ENCODE measurements at places on chromosomes 7 and 10. TPM values are rescaled to one million over a fixed set of nuclear protein-coding genes. Genes with fewer than 3 reads are reported as not detected.

ADRB1 gene
- total RNA-seq, result 0.68 TPM

PNLIPRP2 gene
- total RNA-seq, result not detected

PILRB gene
- 38.7 TPM for total RNA-seq

INHBA gene
- total RNA-seq, result 198 TPM

ADAM8 gene
- total RNA-seq, result 6.0 TPM

HOXA10 gene
- not detected for total RNA-seq

DNA sequence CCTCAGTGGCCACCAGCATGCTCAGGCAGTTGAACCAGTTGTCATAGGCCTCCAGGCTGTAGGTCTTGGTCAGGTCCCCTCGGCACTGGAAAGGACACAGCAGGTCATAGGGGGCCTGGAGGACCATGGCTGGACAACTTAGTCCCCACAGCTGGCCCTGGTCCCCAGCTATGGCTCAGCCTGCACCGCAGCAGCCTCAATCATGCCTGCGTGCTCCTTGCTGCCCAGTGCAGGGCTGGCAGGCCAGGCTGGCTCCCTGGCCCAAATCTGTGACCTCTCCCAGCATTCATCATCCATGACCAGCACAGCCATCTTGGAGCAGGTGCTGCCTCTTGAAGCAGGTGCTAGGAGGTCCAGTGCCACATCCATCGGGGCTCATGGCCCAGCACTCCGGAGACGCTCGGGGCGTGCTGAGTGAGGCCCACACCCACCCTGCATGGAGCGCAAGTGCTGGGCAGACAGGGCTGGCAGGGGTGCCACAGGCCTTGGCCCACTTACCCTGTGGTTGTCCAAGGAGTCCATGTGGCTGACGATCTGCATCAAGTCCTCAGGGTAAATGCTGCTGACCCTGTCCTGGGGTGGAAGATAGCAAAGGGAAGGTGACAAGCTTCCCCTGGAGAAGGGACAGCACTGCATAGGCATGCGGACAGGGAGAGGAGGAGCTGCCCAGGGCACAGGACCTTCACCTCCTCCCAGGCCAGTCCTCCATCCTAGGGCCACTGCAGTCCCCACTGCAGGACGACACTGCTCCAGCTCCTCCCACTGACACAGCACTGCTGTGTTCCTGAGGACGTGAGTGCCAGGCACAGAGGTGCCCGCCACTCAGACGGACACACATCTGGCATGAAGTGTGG, 61.7 kb downstream of the CSGALNACT2 start:
- no peaks in the 10 kb centered on the region for H3K27me3 ChIP-seq
- no peaks in the 10 kb centered on the region for H3K36me3 ChIP-seq
- H3K4me3 ChIP-seq, result no peak overlapping the region
- peaks cover 3% of the 10 kb centered on the region for H3K4me1 ChIP-seq
- no peak overlapping the region for H3K27ac ChIP-seq

GRCh38 chr10:58104351-58104751, 163.3 kb downstream of the IPMK start:
- H3K27ac ChIP-seq, result no peak overlapping the region
- H3K27me3 ChIP-seq, result peaks cover 21% of the 10 kb centered on the region
- no peak overlapping the region for H3K4me3 ChIP-seq
- no peak for DNase-seq

DNA sequence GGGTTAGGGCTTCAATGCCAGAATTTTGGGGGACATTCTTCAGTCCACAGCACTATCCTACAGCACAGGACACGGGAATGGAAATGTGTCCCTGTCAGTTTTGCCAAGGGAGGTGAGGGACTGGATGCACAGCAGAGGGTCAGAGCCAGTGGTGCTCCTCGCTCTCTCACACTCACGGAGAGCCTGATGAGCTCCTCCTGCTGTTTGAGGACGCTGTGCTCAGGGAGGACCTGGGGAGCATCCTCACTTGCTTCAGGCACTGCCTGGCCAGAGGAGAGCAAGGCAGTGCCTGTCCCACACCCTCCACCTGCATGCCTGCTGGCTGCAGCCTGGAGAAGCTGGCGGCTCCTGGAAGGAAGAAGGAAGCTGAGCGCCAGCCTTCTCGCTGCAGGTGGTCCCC, 58.6 kb downstream of the RAMP3 start:
- peaks cover 51% of the 10 kb centered on the region for H3K27me3 ChIP-seq
- H3K27ac ChIP-seq, result no peak overlapping the region
- DNase-seq, result no peak
- no peak overlapping the region for H3K4me3 ChIP-seq
- no peaks in the 10 kb centered on the region for H3K36me3 ChIP-seq

GRCh38 chr7:87882151-87882937, 6.1 kb downstream of the DBF4 start:
- no peak overlapping the region for H3K27ac ChIP-seq
- peaks cover under 1% of the 10 kb centered on the region for H3K36me3 ChIP-seq
- no peak for DNase-seq
- H3K4me1 ChIP-seq, result peaks cover 13% of the 10 kb centered on the region

DNA sequence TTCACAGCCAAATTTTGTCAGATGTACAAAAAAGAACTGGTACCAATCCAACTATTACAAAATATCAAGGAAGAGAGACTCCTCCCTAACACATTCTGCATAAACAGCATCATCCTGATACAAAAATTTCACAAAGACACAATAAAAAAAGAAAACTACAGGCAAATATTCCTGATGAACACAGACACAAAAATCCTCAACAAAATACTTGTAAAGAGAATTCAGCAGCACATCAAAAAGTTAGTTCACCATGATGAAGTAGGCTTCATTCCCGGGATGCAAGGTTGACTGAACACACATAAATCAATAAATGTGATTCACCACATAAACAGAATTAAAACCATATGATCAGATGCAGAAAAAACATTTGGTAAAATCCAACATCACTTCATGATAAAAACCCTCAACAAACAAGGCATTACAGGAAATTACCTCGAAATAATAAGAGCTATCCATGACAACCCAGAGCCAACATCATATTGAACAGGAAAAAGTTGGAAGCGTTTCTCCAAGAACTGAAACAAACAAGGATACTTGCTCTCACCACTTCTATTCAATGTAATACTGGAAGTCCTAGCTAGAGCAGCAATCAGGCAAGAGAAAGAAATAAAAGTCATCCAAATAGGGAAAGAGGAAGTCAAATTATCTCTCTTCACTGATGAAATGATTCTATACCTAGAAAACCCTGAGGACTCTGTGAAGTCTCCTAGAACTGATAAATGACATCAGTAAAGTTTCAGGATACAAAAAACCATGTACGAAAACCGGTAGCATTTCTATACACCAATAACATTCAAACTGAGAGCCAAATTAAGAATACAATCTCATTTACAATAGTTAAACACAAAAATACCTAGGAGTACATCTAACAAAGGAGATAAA, 223.1 kb downstream of the REEP3 start:
- H3K36me3 ChIP-seq, result no peaks in the 10 kb centered on the region
- no peak for DNase-seq
- H3K27me3 ChIP-seq, result peaks cover 14% of the 10 kb centered on the region

- no peaks in the 10 kb centered on the region for H3K27me3 ChIP-seq
- no peak overlapping the region for H3K4me3 ChIP-seq
- no peak overlapping the region for H3K27ac ChIP-seq
- no peak for DNase-seq
- H3K36me3 ChIP-seq, result no peaks in the 10 kb centered on the region
Observed at GRCh38 chr7:22884911-22885788, 62.5 kb upstream of the TOMM7 start.

GRCh38 chr10:88640186-88640585, 24.1 kb upstream of the LIPF start:
- no peak overlapping the region for H3K4me3 ChIP-seq
- no peak overlapping the region for H3K27ac ChIP-seq
- H3K36me3 ChIP-seq, result peaks cover 2% of the 10 kb centered on the region
- no peak for DNase-seq
- no peaks in the 10 kb centered on the region for H3K4me1 ChIP-seq
- peaks cover 7% of the 10 kb centered on the region for H3K27me3 ChIP-seq

GRCh38 chr7:113840954-113841353, 77.9 kb downstream of the PPP1R3A start:
- peak overlapping the region; percentile 63 for H3K27ac ChIP-seq
- no peaks in the 10 kb centered on the region for H3K27me3 ChIP-seq
- no peak overlapping the region for H3K4me3 ChIP-seq
- H3K4me1 ChIP-seq, result peaks cover 23% of the 10 kb centered on the region
- DNase-seq, result no peak
- no peaks in the 10 kb centered on the region for H3K36me3 ChIP-seq

DNA sequence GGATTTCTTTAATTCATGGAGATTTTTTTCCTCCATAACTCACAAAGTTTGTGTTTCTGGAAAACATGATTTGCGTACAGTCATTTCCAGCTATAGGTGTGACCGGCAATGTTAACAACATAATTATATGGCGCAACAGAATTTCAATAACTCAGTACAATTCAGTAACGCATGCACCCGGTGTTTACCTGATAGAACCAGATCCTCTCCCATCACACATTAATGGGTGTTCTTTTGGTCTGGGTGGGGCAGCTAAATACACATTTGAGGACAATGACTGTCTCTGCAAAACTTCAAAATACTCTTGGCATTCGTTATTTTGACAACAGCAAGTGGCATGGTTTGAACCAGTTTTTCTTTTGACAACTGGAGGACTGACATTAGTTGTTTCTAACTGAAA, 102.3 kb downstream of the KLF6 start:
- H3K4me1 ChIP-seq, result peaks cover 8% of the 10 kb centered on the region
- no peak for DNase-seq
- H3K4me3 ChIP-seq, result no peak overlapping the region

GRCh38 chr10:122056431-122057094, 67.6 kb downstream of the TACC2 start:
- H3K36me3 ChIP-seq, result no peaks in the 10 kb centered on the region
- H3K27ac ChIP-seq, result no peak overlapping the region
- no peak overlapping the region for H3K4me3 ChIP-seq
- peaks cover 14% of the 10 kb centered on the region for H3K4me1 ChIP-seq
- no peaks in the 10 kb centered on the region for H3K27me3 ChIP-seq

DNA sequence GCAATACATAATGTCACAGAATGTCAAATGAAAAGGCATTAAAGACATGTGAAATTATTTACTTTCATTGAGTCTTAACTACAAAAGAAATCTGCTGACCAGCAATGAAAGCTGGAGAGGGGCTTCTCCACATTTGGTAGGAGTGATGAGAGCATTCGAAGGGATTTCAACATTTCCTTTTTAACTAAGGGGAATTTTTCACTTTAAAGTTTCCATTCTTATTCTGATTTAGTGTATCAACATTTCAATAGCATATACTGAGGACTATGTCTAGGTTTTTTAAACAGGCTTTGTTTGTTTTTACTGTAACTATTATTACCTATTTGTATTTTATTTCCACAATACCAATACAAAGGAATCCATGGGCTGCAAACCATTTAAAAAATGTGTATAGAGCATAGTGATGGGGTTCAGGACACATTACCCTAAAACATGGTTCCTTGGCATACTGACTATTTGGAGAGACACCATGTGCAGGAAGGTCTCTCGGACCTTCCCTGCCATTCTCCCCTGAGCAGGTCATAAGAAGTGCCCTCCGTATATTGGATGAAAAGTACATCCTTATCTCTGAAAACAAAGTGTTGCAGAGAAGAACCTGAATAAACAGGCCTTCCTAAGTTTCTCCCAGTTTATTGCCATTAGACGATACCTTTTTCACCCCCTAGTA, 278.7 kb downstream of the DOCK4 start:
- H3K4me3 ChIP-seq, result no peak overlapping the region
- peaks cover 15% of the 10 kb centered on the region for H3K36me3 ChIP-seq
- no peaks in the 10 kb centered on the region for H3K27me3 ChIP-seq
- H3K27ac ChIP-seq, result no peak overlapping the region
- H3K4me1 ChIP-seq, result no peaks in the 10 kb centered on the region

DNA sequence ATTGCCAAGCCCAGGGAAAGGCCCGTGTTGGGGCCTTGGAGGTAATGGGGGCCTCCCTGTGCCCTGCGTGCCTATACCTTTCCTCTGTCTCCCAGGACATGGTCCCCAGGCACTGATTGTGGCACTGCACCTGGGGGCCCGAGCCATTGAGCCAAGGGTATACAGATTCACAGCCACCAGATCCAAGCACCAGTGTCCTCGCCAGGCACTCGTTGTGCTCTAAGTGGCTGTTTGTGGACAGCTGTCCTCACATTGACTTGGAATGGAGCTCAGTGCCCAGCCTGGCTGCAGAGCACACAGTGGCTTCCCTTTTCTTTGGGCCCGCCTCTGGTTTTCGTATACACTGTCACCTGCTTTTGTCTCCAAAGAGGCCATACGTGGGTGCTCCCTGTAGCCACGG, 72.0 kb upstream of the BTBD16 start:
- peaks cover 24% of the 10 kb centered on the region for H3K36me3 ChIP-seq
- no peaks in the 10 kb centered on the region for H3K4me1 ChIP-seq
- H3K27me3 ChIP-seq, result no peaks in the 10 kb centered on the region
- no peak overlapping the region for H3K27ac ChIP-seq
- H3K4me3 ChIP-seq, result no peak overlapping the region

DNA sequence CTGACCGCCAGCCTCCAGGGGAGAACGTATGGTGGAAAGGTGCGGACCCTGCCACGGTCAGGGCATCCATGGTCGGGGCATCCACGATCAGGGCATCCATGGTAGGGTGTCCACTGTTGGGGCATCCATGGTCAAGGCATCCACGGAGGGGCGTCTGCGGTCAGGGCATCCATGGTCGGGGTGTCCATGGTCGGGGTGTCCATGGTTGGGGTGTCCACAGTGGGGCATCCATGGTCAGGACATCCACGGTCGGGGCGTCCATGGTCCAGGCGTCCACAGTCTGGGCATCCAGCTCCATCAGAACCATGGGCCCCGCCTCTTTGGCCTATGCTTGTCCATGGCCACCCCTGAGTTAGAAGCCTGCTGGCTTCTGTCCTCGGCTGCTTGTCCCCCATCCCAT, 148.1 kb downstream of the ADARB2 start:
- no peak overlapping the region for H3K27ac ChIP-seq
- no peak for DNase-seq
- no peaks in the 10 kb centered on the region for H3K4me1 ChIP-seq
- H3K4me3 ChIP-seq, result no peak overlapping the region

DNA sequence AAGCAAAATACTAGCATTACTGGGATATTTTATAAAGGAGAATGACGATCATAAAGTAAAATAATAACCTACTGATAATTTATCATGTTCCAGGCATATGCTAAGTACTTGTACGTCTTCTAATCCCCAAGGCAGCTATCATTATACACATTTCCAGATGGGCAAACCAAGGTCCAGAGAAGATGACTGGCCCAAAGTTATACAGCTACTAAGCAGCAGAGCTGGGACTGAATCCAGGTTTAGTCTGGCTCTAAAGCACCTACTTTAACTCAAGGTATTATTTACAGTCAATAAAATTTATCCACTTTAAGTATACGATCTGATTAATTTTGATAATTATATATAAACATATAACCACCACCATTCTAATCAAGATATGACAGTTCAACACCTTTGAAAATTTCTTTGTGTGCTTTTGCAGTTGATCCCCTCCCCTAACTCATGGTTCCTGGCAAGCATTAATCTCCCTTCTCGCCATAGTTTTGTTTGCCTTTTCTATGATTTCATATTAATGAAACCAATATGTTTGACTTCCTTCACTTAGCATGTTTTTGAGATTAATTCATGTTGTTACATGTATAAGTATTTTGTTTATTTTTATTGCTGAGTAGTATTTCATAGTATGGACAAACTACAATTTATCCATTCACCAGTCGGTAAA, 126.7 kb downstream of the CPEB3 start:
- no peaks in the 10 kb centered on the region for H3K27me3 ChIP-seq
- no peak overlapping the region for H3K4me3 ChIP-seq
- no peak overlapping the region for H3K27ac ChIP-seq
- H3K36me3 ChIP-seq, result peaks cover 2% of the 10 kb centered on the region
- no peak for DNase-seq

GRCh38 chr7:44793919-44794318, 2.6 kb upstream of the PPIA start:
- DNase-seq, result no peak
- H3K36me3 ChIP-seq, result peaks cover 1% of the 10 kb centered on the region
- peak overlapping the region; percentile 84 for H3K27ac ChIP-seq
- peaks cover 40% of the 10 kb centered on the region for H3K4me1 ChIP-seq

All from osteocyte (in vitro differentiated cells).